ENCODE measurements at places on chromosomes 3 and 15. TPM values are rescaled to one million over a fixed set of nuclear protein-coding genes. Genes with fewer than 3 reads are reported as not detected.

- no peak for DNase-seq
These were observed 14.8 kb upstream of the CX3CR1 start for GRCh38 chr3:39294446-39295183.

GRCh38 chr3:189344996-189345395, 173.2 kb downstream of the TPRG1 start:
- DNase-seq = no peak

The WDR5B gene
- 7.2 TPM for total RNA-seq

GRCh38 chr3:177060492-177060891, 136.8 kb downstream of the TBL1XR1 start:
- DNase-seq = no peak

GRCh38 chr15:67508407-67508806, 12.5 kb upstream of the C15orf61 start:
- DNase-seq = no peak

The FAM3D gene
- 41.3 TPM for total RNA-seq

Data from ureter (tissue), 1 donor.